HCT116 (cell line): ENCODE measurements at places on chromosomes 5 and 9. TPM values are rescaled to one million over a fixed set of nuclear protein-coding genes. Genes with fewer than 3 reads are reported as not detected.

The GNPDA1 gene
- 45.6 TPM for total RNA-seq

The ABCA1 gene
- 0.89 TPM for total RNA-seq

The WDR38 gene
- total RNA-seq, result not detected

- H3K36me3 ChIP-seq, result no peaks in the 10 kb centered on the region
- H3K4me3 ChIP-seq, result no peak overlapping the region
- no peaks in the 10 kb centered on the region for H3K4me1 ChIP-seq
- DNase-seq, result no peak
- H3K27me3 ChIP-seq, result no peaks in the 10 kb centered on the region
- H3K27ac ChIP-seq, result no peak overlapping the region
Observed at GRCh38 chr9:134301387-134302129, 24.7 kb upstream of the RXRA start.

GRCh38 chr5:135876146-135876545 is 19.5 kb downstream of the IL9 start:
- DNase-seq, result no peak
- no peak overlapping the region for H3K4me3 ChIP-seq
- H3K4me1 ChIP-seq, result peaks cover 12% of the 10 kb centered on the region; the same call in 1 of the 2 replicates
- no peaks in the 10 kb centered on the region for H3K36me3 ChIP-seq
- H3K27me3 ChIP-seq, result no peaks in the 10 kb centered on the region
